NCI-H748 treated with DMSO at 0.1 percent for 48 hours (cell line): ENCODE measurements at places on chromosomes 2 and 18.
A peak's percentile ranks its signal among the peaks of the same experiment; 100 is the strongest.

GRCh38 chr2:42931818-42932195 is 139.4 kb upstream of the HAAO start:
- DNase-seq = no peak

DNA sequence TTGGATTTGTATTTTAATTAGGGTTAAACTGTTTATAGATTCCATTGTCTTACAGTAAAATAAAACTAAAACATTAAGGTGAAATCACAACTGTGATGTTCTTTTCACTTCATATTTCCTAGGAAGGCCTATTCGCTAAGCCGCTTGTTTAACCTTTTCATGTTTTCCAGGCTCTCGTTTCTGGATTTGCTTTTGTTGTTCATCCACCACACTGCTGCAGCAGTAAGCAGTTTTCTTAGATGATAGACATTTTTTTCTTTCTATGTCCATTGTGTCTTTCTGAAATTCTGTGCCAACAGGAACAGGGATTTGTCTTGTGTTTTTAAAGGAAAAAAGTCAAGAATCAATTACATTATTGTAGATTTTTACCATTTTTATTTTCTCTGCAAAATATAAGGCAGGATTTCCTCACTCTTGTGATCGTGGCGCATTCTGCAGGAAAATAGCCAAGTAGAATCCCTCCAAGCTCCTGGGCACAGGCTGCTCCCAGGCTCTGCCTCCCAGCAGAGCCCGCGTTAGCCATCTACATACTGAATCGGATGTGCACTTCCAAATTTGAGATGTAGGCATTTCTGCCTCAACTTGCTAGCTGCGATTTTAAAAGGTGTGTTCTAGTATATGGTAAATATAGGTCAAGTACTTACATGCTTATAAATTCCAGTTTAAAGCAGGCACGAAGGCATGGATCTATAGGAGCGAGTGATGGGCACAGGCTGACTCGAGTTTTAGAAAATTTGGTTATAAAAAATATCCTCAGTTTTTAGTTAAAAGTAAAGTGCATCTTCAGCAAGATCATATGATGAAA is 10.2 kb downstream of the TSHZ1 start:
- DNase-seq = no peak

GRCh38 chr2:217729421-217730053 is 273.3 kb downstream of the TNS1 start:
- DNase-seq = no peak

DNA sequence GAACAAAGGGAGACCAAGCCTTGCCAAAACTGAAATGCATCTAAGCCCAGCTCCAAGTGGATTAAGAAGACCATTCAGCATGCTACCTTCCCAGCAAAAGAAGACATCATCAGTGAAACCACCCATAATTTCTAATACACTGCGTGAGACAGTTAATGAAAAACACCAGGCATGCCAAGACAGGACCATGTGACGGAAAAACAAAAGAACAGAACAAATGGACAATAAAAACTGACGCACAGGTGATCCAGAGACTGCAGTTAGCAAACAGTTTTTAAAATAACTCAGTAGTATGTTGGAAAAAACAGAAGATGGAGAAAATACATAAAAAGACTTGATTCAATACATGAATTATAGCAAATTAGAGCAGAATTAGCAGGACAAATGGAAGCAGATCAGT is 15.3 kb downstream of the FAM168B start:
- no peak for DNase-seq

DNA sequence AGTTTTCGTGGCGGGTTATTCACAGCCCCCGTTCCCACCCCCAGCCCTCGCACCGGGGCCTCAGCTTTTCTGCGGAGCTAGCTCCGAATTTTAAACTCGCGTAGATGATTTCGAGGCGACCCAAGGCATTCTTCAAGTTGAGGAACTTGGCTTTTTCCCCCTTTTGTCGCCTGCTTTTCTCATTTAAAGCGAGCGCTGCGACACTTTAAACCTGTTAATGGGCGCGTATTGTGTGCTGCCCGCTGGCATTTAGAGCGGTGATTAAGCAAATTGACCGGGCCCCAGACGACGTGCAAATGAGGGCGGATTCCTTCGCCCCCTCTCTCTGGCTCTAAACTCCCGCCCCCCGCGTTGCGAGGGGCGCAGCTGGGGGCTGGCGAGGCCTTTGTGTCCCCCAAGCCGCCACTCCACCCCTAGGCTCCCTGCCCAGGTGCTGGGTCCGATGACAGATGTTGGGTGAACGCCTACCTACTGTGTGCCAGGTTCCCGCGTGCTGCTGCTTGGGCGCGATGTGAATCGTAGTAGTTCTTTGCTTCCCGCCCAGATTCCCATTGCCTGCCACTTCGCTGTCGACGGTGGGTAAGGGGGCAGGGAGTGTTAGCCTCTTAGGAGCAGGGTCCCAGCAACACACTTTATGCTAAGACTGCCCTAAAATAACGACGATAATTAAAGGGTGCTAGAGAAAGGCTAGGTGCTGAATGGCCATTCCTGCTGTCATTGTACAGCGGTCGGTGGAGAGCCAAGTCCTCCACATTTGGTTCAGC is 1.9 kb downstream of the TCF7L1 start:
- no peak for DNase-seq

DNA sequence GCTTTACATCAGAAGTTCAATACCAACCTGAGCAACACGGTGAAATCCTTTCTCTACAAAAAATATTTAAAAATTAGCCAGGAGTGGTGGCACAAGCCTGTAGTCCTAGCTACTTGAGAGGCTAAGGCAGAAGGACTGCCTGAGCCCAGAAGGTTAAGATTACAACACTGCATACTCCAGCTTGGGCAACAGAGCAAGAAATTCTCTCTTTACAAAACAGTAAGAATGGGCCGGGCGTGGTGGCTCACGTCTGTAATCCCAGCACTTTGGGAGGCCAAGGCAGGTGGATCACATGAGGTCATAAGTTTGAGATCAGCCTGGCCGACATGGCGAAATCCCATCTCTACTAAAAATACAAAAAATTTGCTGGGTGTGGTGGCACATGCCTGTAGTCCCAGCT is 113.2 kb downstream of the USP34 start:
- DNase-seq = no peak

GRCh38 chr2:62112179-62112578 is 83.7 kb upstream of the B3GNT2 start:
- no peak for DNase-seq

DNA sequence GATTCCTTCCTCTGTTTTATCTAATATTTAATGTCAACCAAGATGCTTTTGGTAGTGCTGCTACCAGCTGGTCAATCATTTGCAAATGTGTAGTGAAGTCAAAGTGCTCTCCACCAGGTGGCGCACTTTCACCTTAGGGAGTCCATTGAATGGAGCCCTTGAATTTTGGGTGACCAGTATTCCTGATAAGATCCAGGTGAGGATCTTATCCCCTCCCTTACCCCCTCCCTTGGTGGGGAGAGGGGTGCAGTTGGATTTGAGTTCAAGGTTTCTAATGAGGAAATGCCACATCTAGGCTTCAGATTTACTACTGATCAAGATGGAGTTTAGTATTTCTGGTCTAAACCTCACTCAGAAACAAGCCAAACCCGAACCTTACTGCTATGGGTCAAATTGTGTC is 12.0 kb upstream of the E2F6 start:
- DNase-seq = peak; percentile 55

DNA sequence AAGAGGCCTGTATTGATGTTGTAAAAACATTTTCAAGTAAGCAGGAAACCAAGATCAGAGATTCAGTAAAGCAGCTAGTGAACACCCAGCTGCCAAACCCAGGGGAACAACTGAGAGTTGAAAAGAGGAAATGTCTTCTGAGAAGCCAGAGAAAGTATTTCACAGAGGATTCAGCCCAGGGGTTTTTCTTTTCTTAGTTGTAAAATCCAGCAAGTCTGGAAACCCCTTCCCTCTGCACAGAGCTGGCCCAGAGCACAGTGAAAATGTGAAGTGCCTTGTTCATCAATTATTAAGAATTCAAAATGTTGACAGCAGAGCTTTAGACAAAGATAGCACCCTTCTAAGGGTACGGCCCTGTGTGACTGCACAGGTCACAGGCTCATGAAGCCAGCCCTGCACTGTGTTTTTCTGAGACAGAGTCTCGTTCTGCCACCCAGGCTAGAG is 28.4 kb downstream of the AFF3 start:
- no peak for DNase-seq

DNA sequence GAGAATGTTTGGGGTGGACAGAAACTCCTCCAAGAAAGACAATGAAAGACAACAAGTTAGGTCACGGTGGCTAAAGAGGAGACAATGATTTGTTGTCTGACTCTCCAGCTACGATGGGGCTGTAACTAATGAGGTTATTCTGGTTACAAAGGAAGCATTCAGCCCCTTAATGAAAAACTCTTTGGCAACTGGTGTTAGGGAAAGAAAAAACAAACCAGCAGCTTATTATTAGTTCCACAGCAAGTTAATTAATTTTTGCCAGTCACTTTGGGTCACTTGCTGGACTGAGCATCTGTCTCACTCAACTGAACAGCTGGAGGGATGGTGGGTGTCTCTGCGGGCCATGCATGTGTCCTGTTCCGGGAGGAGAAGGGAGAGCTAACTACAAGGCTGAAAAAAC is 263.7 kb downstream of the ALK start:
- no peak for DNase-seq

DNA sequence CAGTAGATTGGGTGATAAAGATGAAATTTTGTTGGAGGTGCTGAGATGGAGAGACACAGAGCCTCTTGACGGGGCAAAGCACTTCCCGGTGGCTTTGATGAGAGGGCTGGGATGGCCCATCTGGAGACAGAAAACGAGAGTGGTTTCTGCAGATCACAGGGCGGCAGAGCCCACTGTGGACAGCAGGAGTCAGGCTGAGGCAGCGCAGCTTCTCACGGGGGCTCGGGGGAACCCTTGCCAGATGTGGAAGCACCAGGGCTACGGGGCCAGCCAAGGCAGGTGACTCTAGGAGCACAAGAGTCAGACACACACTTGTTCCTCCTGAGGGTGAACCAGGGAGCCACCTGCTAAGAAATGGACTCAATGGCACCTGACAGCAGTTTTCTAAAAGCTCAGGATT is 78.5 kb downstream of the TPO start:
- no peak for DNase-seq

- no peak for DNase-seq
Measured at GRCh38 chr18:66780609-66781008, 176.7 kb upstream of the CDH19 start.

GRCh38 chr2:168490946-168491605 is 35.0 kb downstream of the CERS6 start:
- DNase-seq = no peak

DNA sequence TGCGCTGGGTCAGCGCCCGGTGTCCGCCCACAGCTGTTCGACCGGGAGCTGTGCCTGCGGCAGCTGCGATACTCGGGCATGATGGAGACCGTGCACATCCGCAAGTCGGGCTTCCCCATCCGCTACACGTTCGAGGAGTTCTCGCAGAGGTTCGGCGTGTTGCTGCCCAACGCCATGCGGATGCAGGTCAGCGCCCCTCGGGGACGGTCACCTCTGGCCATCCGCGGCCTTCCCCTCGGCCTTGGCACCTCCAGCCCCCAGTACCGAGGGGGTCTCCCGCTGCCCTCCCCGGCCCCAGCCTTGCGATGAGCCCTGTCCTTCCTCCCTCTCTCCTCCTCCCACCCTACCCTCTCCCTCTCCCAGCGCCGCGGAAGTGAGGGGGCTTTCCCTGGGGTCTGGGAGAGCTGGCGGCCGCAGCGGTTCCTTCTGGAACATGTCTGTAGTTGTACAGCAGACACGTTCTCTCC is 53.2 kb upstream of the GPR17 start:
- no peak for DNase-seq

- no peak for DNase-seq
Measured at GRCh38 chr2:142954493-142954892, 77.0 kb downstream of the KYNU start.

DNA sequence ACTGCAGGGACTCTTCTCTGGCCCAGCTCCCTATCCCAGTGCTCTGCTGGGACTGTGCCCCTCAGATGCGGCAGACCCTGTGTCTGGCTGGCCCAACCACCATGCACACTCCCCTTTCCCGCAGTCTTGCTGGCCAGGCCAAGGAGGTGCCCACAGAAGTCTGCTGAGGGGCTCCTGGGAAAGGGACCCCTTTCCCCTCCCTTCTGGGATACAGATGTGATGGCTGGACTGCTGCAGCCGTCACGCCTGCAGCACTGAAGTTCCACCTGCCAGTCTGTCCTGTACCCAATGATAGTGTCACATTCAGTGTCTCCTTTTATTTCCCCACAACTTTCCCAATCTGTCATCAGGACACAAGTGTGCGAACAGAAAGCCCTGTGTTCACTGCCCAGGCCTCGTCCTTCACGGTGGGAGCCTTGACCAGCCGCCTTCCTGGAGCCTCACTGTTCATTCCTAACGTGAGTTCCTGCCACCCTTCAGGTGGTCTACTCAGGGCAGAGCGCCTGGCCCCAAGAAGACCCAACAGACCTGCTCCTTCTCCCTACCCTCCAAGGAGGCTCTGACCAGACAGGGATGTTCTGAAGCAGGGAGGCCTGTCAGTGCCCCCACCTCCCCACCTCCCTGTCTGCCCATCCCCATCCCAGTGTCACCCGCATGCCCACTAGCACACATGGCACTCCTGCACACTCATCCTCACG is 47.1 kb downstream of the ANKMY1 start:
- DNase-seq = no peak

GRCh38 chr2:233056961-233057605 is 3.1 kb upstream of the INPP5D start:
- no peak for DNase-seq

GRCh38 chr2:211816754-211817153 is 721.8 kb downstream of the ERBB4 start:
- DNase-seq = peak; percentile 96

DNA sequence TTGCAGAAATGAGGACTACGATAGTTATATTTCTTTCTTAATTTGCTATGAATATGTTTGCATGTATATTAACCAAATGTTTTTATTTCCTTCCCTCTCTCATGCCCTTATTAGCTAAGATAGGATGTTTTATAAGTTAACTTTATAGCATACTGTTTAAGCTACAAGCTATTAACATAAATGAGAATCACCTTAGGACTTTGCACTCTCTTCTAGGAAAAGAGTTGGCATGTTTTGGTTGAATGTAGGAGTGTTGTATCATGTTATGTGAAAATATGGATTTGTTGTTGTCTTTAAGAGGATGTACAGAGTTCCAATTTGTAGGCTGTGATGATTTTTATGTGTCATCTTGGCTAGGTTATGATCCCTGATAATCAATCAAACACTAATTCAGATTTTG is 467.4 kb upstream of the SETBP1 start:
- DNase-seq = no peak

DNA sequence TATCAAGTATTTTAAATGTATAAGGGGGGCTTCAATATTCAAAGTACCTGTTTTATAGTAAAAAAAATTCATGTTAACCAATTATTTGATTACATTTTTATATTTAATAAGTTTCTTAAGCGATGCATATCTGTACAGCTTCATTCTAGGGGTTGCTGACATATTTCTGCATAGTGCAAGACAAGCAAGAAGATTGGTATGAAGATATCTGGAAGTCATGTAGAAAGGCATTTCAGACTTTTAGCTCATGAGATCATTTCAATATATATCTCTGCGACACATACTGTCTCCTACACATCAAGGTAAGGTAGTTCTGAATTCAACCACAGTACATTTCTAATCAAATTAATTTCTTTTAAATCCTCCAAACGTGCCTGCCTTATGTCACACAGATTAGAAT is 73.1 kb downstream of the MEMO1 start:
- no peak for DNase-seq

GRCh38 chr2:236795861-236796219 is 226.2 kb downstream of the ACKR3 start:
- DNase-seq = no peak
